ENCODE measurements at places on chromosomes 13 and 19.

GRCh38 chr13:75785130-75785529 lies 149.0 kb downstream of the LMO7 start:
- no peak for DNase-seq

DNA sequence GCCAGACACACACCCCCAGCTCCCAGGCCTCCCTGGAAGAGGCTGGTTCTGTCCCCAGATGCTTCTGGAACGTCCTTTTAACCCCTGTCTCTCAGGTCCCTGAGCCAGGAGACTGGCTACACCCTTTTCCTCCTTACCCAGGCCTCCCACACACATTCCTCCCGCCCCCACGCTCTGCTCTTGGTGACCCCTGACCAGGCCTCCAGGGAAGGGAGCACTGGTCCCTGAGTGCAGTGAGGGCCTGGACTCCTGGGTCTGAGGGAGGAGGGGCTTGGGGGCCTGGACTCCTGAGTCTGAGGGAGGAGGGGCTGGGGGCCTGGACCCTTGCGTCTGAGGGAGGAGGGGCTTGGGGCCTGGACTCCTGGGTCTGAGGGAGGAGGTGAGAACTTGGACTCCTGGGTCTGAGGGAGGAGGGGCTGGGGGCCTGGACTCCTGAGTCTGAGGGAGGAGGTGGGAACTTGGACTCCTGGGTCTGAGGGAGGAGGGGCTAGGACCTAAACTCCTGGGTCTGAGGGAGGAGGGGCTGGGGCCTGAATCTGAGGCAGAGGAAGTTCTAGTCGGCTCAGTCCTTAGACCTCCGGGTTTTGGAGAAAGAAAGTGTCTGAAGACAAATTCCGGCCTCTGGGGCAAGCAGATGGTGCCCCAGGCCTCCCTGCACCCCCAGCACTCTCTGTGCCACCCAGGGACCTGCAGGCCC lies 527 bp downstream of the KLK6 start:
- no peak for DNase-seq

- DNase-seq: no peak
Measured at GRCh38 chr19:32101206-32101605, 244.2 kb upstream of the ZNF507 start.

DNA sequence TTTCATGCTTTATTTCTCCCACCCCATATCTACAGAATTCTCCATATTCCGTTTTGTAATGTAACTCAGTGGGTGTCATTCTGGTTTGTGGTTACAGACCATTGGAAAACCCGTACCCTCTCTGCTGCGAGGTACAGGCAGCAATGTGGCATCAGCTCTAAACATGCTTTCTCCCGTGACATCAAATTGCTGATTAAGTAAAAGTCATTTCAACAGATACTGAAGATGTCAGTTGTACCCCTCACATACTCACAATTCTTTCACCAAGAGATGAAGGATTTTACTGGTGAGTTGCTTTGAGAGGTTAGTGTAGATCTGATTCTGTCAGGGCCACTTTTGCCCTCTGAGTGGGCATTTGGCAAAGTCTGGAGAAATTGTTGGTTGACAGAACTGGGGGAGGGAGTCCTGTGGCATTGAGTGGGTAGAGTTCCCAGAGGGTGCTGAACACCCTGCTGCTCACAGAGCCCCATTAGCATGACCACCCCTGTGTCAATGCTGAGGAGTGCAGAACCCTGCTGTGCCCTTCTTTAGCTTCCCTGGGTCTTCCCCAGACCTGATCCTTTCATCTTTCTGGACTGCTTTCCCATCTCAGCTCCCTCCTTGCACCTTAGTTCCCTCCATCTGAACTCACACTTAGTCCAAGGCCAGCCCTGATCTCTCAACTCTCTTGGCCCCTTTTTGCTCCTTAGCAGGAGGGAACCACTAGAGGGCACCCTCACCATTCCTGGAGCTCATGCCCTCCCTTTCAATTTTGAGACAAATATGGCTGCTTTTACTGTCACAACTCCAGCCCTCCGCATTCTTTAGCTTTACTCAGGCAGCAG lies 39.9 kb upstream of the CEACAM8 start:
- no peak for DNase-seq

- DNase-seq: no peak
Measured at GRCh38 chr19:18879579-18880373, 16.2 kb downstream of the CERS1 start.

Data from T-helper 22 cell (primary cell).